Kidney capillary endothelial cell (primary cell): ENCODE measurements at places on chromosomes 16 and 17.

DNA sequence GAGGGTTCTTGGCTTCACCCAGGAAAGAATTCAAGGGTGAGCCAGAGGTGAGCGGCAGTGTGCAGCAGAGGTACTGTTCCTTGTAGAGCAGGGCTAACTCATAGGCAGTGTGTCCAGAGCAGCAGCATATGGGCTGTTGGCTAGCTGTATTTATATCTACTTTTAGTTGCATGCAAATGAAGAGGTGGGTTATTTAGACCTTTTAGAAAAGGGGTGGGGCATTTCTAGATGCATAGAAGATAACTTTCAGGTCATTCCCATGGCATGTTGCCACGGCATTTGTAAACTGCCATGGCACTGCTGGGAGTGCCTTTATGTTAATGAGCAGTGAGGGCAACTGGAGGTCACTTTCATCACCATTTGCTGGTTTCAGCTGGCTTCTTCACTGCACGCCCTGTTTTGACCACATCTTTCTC lies 141.0 kb downstream of the STX8 start:
- no peak for DNase-seq

- no peak for DNase-seq
Measured at GRCh38 chr17:17448076-17448475, 28.7 kb upstream of the MED9 start.

- DNase-seq, result no peak
Measured at GRCh38 chr17:9051561-9051960, 30.3 kb downstream of the NTN1 start.

DNA sequence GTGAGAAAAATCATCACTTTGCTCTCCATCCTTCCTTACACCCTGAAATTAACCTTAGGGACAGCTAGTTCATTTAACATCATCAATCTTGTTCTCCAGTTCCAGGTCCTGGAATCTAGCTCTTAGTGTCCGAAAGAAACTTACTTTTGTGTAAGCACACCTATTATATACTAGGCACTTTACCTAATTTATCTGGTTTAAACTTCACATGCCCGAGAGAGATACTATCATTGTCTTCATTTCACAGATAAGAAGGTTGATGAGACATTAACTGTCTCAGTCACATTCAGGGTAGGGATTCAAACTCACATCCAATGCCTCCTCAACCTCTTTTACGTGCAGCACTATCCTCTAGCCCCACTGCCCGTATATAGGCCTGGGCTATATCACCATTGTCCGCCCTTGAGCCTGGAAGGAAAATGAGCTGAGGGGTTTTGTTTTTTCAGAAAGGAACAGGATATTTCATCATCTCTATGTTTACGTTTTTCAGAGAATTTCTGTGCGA lies 501 bp upstream of the AP2B1 start:
- no peak for DNase-seq

DNA sequence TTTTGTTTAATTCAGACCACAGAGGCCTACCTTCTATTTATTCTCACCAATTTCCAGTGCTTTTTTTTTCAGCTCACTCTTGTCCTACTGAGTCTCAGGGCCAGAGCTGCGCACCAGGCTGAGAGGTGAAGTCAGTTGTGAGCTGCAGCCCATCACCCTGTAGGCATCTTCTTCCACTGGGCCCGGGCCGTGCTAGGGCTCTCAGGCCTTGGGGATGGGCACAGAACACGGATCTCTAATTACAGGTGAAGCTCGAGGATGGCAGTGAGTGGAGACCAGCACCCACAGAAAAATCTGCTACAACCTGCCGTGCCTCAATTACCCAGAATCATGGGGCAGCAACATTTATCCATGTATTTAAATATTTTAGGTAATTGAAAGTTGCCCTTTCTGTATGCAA lies 82.1 kb downstream of the IRX5 start:
- no peak for DNase-seq

GRCh38 chr17:78355045-78355641 lies 4.7 kb downstream of the SOCS3 start:
- DNase-seq, result no peak

DNA sequence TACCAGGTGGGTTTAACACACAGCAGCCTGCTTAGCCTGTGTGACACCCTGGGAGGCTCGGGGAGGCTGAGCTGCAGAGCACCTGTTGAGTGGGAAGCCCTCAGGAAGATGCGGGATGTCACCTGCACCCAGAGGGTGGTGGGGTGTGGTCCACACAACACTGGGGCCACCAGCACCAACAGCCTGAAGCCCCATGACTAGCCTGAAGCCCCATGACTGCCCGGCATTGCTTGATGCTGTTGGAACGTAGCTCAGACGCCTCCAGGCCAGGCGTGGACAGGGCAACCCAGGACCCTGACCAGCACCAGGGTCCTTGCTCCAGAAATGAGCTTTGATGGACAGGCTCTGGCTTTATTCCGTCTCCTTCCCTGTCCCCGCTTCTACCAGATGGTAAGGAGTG lies 76.3 kb upstream of the ZNF469 start:
- DNase-seq, result no peak

DNA sequence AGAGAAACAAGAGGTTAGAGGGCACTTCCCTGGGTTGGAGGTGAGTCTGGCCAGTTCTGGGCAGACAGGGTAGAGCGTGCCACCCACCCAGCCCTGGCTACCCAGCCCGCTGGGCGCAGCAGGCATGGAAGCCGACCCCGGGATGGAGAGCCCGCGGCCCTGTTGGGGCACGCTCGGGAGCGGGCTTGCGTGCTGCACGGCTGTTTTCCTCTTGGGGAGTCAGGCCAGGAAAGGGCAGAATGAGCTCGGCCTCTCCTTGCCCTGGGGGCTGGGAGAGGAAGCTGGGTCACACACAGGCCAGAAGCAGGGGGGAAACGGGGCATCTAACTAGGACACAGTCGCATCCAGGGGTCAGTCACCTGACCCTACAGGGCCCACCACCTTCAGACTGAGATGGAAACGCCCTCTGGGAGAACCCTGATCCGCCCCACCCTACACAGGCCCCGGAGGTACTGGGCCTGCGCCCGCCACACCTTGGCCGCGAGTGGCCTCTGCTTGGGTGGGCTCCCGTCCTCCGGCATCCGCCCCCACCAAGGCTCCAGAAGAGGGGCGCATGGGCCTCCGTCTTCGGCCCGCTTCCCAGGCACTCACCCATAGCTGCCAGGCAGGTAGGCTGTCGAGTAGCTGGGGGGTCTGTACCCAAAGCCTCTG lies 1.2 kb downstream of the SOX15 start:
- no peak for DNase-seq

DNA sequence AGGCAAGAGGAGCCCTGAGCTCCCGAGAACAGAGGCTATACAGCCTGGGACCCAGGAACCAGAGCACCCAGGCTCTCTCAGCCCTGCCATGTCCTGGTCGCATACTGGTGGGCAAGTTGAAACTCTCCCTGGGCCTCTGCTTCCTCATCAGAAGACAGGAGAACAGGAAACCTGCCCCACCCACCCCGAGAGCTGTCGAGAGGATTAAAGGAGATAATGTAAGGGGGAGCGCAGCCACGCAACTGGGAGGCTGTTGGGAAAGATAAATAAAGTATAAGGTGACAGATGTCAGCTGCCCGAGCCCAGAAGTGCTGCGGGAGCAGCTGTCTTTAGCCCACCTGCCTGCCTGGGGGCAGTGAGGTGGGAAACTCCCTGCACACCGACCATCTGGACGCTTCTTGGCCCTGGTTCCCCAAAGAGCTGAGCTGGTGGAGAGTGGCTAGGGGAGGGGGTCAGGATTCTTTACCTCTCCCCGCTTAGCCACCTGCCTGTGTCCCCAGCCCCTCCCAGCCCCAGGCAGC lies 6.8 kb downstream of the KIF19 start:
- DNase-seq, result no peak

GRCh38 chr17:67326440-67326839 lies 39.9 kb downstream of the PSMD12 start:
- DNase-seq, result no peak

DNA sequence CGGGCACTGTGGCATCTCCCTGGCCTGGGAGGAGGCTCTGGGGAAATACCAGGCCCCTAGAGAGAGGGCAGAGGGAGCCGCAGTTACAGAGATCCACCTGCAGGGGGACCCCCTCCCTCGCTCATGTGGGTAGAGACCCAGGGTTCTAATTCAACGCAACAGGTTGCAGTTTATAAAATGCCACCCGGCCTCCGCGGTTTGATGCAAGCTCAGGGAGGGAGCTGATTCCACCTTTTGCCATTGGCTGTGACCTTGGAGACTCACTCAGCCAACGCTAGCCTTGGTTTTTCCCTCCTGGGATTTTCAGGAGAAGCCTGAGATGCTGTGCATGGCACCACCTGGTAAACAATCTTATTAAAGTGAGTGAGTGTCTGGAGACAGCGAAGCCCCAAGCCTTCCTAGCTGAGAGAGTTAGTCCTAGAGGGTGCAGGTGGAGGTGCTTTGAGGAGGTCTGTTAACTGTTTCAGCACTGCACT lies 12.1 kb downstream of the TTLL6 start:
- DNase-seq, result peak; percentile 46

DNA sequence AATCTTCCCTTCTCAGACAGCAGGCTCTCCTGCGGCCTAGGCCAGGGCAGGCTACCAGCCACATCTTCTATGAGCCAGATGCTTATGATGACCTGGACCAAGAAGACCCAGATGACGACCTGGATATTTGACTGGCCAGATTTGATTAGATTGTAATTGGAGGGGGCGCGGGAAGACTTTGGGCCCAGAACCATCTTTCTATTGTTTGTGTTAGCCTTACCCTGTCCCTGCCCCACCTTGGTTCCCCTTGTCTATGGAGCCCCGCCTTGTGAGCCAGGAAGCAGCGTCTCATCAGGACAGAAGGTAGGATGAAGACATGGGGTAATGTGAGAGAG lies 2.8 kb downstream of the CLDN7 start:
- DNase-seq, result no peak

- no peak for DNase-seq
Measured at GRCh38 chr17:42233994-42234393, 39.7 kb upstream of the GHDC start.

DNA sequence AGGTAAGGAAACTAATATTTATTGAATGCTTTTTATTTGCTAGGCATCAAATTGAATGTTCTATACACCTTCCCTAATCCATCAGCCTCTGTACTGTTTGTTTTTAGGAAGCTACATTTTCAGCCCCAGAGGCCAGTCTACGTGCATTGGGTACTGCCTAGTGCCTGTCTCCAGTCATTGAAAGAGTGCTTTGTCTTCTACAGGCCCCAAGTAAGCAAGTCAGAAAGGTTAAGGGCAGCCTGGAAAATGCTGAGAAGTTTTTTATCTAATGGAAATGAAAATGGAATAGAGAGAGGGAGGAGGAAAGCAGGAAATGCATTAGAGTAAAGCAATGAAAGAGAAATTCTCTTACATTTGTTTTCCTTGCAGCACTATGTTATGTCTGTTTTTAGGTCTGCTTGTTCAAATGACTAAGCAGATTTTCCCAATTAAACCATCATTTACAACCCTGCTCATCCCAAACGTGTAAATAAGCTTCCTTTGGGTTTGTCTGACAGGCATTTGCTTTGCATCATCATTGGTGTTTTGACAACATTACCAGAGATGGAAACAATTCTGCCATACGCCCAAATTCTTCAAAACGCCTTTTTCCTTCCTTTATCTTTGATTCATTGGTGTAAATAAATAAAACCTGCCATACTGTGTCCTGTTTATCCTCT lies 116.0 kb upstream of the GOT2 start:
- no peak for DNase-seq

- DNase-seq, result no peak
Measured at GRCh38 chr16:10957771-10958482, 13.6 kb downstream of the CLEC16A start.

GRCh38 chr16:47057630-47057993 lies 84.1 kb upstream of the DNAJA2 start:
- no peak for DNase-seq

- no peak for DNase-seq
Measured at GRCh38 chr17:28170771-28171170, 128.3 kb downstream of the NLK start.

DNA sequence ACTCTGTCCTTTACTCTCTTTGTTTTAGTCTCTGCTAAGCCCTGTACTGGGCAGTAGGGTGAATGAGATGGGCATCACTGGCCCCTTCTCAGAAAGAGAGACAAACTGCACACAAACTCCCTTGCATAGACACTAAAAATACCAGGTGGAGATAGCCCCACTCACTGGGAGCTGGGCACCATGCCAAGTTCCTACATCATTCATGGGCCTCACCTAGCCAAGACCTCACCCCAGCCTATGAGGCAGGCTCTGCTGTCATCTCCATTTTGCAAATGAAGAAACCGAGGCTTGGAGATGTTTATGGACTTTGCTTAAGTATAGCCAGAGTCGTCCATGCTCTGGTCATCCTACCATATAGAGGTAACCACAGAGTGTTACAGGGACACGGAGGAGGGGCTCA lies 499.8 kb upstream of the CDH11 start:
- no peak for DNase-seq

DNA sequence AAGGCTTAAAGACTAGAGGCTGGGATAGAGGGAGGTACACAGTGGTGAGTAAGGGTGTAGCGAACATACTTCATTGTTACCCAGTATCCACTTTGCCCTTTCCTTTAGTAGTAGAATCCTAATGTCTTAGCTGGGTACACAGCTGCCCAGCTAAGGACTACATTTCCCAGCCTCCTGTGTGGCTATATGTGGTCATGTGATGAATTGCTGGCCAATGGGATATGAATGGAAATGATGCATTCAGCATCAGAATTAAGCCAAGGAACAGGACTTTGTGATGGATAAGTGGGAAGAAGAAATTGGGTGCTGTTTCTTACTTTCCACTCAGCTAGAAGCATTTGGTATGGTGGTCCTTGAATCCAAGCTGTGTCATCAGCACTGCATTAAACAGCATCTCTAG lies 55.9 kb downstream of the FOXL1 start:
- DNase-seq, result no peak

- no peak for DNase-seq
Measured at GRCh38 chr16:52460639-52461178, 86.2 kb downstream of the TOX3 start.

DNA sequence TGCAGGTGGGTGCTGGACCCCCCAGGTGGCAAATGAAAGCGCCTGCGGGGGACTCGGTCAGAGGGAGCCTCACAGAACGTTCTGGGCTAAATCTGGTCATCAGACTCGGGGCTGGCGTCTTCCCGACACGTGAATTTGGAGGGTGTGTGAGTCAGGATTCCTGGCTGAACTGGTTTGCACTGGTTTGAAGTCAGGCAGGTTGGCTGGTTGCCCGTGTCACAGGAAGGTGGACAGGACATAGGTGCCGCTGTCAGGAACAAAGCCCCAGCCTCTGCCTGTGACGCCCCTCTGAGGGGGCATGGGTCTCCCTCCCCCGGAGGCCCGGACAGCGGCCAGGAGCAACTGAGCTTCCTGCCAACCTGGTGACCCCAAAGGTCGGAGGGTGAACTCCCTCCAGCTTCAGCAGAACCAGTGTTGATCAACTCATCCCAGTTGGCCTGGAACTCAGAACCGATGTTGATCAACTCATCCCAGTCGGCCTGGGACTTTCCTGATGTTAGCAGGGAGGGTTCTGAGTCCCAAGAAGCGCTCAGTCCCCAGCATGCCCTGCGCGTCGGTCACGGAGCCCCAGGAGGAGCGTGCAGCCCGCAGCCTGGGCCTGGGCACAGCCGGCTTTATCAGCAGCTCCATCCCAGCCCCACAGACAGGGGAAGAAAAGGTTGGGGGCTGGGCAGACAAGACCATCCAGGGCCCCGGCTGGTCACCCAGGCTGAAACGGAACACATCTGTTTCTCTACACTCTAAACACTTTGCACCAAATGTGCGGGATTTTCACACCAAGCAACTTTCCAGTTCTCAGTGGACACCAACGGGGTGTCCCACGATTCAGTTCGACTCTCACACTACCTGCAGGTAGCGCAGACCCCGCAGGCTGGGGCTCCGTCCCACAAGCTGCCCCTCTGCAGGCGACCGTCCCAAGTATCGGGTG lies 14.4 kb upstream of the METRNL start:
- no peak for DNase-seq
